ENCODE measurements at places on chromosomes 2 and 18.

DNA sequence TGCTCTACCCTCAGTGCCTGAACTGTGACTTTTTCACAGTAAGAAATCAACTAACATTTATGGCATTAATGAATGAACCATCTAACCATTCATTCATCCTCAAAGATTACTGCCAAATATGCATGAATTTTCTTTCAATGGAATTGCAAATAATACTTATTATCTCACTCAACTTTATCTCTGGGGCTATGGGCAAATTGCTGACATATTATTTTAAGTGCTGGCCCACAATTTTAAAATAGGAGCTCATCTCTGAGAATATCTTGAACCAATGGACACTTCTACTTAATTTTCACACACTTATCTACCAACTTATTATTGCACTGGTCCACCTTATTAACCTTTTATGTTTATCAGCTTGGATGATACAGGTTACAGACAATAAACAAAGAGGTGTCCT, 182.8 kb downstream of the RBM43 start:
- no peak for DNase-seq

DNA sequence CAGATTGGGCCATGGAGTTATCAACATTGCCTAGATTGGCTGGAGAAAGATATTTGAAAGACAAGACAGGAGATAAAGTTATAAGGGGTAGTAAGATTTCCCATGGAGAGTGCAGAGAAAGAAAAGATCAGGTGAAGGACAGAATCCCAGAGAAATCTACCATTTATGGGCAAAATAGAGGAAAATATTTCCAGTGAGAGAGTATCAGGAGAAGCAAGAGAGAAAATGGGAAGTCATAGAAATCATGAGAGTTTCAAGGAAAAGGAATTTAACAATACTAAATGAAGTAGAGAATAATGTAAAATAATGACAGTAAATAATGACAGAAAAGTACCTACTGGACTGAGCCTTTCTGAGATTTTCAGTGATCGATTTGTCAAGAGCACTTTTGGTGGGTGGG, 447.6 kb upstream of the CHST9 start:
- no peak for DNase-seq

DNA sequence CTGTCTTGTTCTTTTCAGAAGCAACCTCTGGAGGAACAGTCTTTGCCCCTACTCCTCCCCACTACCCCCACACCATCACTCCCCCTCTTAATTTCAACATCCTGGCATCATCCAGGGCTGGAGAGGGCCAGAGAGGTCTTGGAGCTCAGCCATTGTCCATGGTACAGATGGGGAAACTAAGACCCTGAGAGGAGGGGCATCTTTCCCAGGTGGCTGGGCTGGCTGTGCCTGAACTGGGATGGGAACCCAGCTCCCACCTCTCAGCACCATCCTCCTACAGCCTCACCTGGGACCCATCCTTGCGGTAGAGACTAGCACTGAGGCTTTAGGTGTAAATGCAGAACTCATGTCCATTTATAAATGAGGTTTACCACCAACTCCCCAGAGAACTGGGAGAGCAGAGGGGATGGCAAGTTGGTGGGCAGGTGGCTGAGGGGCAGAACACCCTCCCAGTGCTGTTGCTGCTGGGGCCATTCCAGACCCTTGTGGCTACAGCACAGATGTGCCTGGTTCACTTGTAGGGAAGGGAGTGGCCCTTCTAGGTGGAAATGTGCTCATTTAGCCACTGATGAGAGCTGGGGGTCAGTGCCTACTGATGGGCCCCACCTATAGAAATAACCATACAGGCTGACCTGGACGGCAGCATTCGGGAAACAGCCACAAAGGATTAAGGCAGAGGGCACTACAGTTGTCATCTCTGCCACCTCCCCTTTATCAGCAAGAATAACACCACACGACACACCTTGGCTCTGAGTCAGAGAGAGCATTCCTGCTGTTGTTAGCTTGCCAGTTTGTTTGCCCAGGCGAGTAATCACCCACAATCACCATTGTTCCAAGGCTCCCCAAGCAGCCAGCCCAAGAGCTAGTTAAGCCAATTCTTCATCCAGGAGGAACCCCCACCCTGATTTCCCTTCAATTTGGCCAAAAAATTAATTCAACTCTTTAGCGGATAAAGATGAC, 2.1 kb downstream of the MLPH start:
- no peak for DNase-seq

DNA sequence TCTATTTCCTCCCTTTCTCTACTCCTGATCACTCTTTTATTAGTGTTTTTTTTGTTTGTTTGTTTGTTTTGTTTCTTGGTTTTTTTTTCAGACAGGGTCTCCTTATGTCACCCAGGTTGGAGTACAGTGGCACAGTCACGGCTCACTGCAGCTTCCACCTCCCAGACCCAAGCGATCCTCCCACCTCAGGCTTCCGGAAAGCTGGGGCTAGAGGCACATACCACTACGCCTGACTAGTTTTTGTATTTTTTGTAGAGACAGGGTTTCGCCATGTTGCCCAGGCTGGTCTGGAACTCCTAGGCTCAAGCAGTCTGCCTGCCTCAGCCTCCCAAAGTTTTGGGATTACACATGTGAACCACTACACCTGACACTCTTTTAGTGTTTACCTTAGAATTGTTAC, 122.3 kb downstream of the ATL2 start:
- DNase-seq = no peak

DNA sequence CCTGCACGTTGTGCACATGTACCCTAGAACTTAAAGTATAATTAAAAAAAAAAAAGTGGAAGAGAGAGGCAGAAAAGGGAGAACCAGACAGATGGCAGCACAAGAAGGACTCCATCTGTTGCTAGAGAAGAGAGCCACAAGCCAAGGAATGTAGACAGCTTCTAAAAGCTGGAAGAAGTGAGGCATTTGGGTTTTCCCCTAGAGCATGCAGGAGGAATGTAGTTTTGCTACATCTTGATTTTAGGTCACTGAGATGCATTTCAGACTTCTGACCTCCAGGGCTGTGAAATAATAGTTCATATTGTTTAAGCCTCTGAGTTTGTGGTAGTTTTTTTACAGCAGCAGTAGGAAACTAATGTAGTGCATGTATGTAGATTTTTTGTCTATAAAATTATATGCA, 46.0 kb downstream of the CAVIN2 start:
- no peak for DNase-seq

DNA sequence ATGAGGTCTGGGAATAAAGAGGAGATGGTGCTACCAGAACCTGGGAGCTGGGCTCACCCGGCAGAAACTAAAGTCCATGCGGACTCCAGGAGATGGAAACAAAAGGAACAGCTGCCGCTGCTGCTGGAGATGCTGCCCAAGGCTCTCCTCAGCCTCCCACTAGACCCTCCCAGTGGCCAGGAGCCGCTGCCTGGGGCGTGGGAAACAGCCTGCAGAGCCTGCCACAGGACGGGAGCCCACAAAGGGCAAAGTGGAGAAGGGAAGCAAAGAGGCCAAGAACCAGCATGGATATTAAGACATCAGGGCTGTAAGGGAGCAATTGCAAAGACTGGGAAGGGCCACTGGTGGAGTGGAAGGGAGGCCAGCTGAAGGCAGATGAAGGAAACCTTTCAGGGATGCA, 179.6 kb downstream of the NCK2 start:
- no peak for DNase-seq

- no peak for DNase-seq
These were observed 26.1 kb upstream of the MAL start for GRCh38 chr2:94999431-94999883.

- no peak for DNase-seq
These were observed 65.8 kb upstream of the SALL3 start for GRCh38 chr18:78913830-78914231.

- no peak for DNase-seq
These were observed 3.8 kb upstream of the ATP6V1C2 start for GRCh38 chr2:10717628-10718027.

- no peak for DNase-seq
These were observed 521.2 kb downstream of the SLC4A3 start for GRCh38 chr2:220148471-220149248.

DNA sequence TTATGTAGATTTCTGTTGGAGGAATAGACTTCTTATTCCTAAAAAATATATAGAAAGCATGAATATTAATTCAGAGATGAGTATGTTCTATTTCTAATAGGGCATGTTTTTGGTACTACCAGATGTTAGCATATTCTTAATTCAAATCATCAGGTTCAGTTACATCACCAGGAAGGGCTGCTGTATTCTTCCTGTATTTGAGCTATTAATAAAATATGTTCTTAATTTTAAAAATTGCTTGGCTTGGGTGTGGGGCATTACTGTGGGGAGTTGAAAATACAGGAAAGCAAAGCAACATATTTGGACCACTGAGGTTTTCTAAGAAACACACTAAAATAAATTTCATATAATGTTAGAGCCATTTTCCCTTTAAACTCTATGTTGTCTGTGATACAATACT, 343.0 kb downstream of the EPHA4 start:
- DNase-seq = no peak

DNA sequence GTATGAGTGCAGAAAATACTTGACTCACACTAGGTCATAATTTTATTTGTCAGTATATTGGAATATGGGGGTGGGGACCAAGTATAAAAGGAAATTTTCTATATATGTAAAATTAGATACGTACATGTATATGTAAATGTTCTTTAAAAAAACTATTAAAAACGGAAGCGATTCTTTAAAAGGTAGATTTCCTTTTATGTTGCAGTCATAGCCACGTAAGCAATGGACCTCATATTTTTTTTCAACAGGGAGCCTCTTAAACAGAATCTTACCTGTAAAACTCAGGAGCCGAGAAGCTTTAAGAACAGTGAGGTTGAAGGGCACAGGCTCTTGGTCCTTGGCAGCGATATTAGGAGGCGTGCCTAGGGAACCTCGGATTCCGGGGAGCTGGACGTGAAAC, 3.3 kb downstream of the RHBDD1 start:
- no peak for DNase-seq

DNA sequence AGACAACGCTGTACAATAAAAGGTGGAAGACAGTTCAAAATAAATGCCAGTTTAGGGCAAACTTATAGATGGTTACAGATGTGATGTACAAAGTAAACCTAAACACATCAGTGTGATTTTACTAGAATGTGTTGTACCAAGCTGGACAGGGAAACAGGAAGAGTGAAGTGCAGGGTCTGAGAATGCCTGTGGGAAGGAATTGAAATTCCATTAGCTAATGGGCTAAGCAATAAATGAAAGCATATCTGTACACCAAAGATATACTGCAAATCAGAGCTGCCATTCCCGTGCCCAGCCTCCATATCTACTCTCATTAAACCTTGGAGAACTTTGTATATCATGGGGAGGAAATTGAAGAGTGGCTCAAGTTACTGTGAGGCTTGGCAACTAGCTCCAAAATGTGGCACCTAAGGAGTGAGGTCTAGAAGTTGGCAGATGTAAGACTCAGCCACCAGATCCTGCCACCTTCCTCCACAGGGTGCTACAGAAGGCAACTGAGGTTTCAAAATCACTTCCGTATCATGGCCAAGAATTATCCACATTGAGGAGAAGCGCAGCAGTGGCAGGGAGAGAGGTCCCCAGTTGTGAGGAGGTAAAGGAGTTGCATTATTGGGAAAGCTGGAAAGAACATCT, 277.8 kb downstream of the TCF4 start:
- DNase-seq = no peak

- DNase-seq = no peak
These were observed 92.5 kb downstream of the SP3 start for GRCh38 chr2:173872714-173873113.

DNA sequence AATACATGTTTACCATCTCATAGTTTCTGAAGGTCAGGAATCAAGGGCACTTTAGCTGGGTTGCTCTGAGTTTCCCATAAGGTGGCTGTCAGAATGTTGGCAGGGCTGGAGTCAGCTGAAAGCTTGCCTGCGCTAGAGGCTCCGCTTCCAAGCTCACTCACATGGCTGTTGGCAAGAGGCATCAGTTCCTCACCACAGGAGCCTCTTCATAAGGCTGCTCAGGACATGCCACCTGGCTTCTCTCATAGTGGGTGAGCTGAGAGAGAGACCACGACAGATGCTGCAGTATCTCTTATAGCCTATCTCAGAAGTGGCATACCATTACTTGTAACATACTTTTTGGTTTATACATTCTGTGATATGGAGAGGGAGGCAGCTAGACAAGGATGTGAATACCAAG, 7.2 kb downstream of the HADHB start:
- DNase-seq = no peak

DNA sequence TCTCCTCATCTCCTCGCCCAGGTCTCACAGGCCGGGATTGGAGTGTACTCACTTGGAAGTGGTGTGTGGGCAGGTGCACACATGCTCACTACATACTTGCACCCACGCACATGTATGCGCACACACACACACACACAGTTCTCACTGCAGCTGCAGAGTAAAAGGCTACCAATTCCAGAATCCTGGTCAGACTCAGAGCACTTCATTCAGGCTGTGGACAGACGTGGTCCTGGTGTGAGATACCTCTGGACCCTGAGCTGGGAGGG, 19.4 kb downstream of the CELF4 start:
- DNase-seq = no peak

DNA sequence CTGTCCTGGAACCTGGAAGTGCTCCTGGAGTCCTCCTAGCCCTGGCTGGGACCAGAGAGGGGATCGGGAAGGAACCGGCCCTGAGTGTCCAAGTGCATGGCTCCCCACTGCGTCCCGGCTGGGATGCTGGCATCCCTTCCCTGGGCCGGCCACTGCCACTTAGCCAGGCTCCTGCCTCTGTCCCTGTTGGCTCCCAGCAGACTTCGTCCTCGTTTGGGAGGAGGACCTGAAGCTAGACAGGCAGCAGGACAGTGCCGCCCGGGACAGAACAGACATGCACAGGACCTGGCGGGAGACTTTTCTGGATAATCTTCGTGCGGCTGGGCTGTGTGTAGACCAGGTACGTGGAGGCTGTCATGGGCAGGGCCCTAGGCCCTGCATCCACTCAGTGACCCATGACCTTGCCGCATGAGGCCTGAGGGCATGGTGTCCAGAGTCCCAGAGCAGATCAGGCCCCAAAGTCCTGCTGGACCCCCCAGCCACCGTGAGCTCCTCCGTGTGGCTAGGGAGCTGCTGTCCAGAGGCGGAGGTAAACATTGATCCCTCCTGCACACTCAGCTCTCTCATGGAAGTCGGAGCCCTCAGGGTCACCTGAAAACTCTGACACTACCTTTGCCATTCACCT, 7.1 kb downstream of the ANO7 start:
- no peak for DNase-seq

DNA sequence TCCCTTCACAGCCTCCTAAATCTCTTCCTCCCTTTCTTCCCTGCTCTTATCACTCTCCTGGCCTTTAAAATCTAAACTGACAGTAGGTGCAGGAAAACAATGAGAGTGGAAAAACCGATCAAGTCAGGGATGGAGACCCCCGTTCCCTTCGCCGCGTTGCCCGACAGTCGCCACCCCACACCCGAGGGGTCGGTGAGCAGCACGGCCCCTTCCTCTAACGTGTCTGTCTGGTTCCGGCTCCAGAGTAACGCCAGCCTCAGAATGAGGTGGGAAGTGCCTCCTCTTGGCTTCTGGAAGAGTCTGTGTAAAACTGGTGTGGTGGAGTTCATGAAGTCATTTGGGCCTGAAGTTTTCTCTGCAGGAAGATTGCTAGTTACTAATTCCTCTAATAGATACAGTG, 138.6 kb downstream of the NFATC1 start:
- no peak for DNase-seq

DNA sequence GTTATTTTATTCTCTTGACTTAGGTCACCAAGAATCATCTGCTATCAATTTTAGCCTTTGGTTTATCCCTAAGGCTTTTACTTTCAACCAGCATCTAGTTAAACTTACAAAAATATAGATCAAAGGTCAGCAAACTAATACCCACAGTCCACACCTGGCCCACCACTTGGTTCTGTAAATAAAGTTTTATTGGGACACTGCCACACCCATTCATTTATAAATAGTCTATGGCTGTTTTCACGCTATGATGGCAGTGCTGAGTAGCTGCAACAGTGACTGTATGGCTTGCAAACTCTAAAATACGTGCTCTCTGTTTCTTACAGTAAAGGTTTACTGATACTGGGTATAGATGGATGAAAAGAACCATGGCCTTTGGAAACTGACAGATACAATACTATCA, 107.0 kb downstream of the MEP1B start:
- no peak for DNase-seq
